ENCODE measurements at places on chromosomes 1 and 21.

DNA sequence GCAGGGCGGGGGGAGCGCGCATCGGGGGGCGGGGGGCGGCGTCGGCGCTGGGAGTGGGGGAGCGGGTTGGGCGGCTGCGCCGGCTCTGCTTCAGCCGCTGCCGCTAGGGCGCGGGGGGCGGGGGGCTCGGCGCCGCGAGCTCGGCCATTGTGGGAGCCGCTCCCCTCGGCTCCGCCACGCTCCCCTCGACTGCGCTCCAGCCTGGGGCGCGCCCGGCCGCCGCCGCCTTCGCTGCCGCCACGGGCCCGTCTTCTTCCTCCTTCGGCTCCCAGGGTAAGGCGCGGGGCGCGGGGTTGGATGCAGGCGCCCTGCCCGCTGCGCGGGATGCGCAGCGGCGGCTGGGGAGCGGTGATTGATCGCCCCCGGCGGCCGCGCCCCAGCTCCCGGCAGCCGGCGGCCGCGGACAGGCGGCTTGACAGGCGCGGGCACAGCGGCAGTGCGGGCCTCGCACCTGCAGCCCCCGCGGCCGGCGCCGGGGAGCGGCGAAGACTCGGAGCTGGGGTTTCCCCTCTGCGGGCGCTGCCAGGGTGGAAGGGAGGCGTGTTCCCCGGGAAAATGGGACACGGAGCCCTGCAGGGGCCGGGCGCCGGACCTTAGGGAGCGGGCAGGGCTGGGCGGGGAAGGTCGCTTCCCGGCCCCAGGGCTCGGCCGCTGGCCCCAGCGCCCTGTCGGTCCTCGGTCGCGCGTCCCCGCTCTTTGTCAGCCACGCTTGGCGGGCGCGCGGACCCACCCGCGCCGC is 55.3 kb downstream of the NDUFS5 start:
- no peak for DNase-seq

GRCh38 chr1:157156058-157156541 is 17.9 kb upstream of the ETV3 start:
- DNase-seq, result peak; percentile 69

DNA sequence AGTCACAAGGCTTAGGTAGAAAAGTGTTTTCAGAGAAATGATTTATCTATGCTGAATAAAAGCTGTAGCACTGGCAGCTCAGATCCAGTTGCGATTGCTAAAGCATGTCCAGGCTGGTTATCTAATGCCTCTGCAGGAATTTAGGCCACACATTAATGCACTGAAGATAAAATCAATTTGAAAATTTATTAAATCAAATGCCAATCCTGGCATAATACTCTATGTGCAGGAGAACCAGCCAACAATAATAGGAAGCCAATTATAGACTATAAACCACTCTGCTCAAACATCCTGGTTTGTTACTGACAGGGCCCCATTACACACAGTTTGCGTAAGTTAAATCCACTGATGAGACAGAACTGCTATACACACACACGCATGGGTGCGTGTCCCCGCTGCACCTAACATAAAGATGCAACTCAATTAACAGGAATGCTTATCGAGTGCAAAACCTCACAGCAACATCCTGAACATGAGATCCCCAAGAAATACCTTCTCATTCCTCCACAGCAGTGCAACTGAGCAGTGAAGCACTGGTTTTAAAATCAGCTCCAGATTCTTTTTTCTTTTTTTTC is 40.6 kb downstream of the PTP4A2 start:
- no peak for DNase-seq

- DNase-seq, result no peak
Measured at GRCh38 chr1:7576946-7577657, 194.0 kb upstream of the VAMP3 start.

- DNase-seq, result no peak
Measured at GRCh38 chr1:7013833-7014639, 228.8 kb downstream of the CAMTA1 start.

GRCh38 chr1:176794897-176795508 is 332.0 kb downstream of the PAPPA2 start:
- DNase-seq, result no peak

- DNase-seq, result no peak
Measured at GRCh38 chr1:211616231-211616964, 37.4 kb upstream of the SLC30A1 start.

DNA sequence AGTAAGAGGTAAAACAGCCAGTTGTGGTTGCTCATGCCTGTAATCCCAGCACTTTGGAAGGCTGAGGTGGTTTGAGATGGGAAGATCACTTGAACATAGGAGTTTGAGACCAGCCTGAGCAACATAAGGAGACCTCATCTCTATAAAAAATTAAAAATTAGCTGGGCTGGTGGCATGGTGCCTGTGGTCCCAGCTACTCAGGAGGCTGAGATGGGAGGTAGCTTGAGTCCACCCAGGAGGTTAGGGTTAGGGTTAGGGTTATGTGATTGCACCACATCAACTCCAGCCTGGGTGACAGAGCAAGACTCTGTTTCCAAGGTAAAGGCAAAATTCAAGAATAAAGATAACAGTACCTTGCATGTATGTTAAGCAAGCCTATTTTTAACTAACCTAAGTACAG is 3.5 kb downstream of the SAMSN1 start:
- DNase-seq, result no peak

Measured in activated T-cell treated with anti-CD3 and anti-CD28 coated beads for 4 hours (primary cell).